ENCODE measurements at places on chromosomes 6 and 20.
A peak's percentile ranks its signal among the peaks of the same experiment; 100 is the strongest.

- DNase-seq, result peak; percentile 54
These were observed 1.4 kb downstream of the BMP6 start for GRCh38 chr6:7727086-7727945.

- no peak for DNase-seq
These were observed 9.4 kb upstream of the CDH22 start for GRCh38 chr20:46317685-46318177.

DNA sequence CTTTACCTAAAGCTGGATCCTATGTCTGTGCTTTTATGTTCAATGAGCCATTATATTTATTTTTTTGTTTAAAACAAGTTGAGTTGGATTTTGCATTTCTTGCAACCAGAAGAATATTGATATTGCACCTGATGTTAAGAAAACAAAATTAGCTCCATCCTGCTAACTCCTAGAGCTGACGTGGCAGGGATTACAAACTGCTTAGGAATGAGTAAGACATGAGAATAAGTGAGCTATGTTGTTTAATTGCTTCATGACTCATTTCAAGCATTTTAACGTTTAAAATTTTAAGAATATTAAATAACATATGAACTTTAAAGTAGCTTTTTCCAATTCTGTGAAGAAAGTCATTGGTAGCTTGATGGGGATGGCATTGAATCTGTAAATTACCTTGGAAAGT lies 663.5 kb downstream of the EPM2A start:
- DNase-seq, result no peak

GRCh38 chr6:16206595-16207037 lies 31.8 kb upstream of the GMPR start:
- peak; percentile 70 for DNase-seq

DNA sequence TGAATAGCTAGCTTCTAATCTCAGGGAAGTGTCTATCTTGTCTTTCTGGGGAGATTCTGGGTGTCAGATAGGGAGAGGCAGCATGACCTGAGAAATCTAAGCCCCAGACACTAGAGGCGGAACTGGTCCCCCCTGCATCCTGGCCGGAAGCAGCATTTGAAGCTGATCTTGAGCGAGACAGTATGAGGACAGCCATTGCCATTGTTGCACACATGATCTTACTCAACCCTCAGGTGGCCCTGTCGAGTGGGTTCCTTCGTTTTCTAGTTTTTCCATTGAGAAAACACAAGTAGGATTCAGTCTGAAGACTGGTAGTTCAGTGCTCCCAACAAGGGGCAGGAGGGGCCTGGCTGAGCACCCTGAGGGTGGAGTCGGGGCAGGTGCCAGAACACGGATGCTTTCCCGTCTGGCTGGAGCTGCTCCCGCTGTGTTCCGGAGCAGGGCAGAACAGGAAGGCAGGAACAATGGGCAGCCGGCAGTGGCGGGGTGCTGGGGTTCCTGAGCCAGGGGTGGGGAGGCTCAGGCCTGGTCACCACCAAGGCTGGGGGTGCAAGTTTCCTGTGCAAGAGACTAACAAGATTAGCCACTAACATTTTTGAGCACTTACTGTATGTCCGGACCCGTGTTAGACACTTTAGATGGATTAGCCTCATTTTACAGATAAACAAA lies 7.9 kb upstream of the SDCBP2 start:
- DNase-seq, result no peak

DNA sequence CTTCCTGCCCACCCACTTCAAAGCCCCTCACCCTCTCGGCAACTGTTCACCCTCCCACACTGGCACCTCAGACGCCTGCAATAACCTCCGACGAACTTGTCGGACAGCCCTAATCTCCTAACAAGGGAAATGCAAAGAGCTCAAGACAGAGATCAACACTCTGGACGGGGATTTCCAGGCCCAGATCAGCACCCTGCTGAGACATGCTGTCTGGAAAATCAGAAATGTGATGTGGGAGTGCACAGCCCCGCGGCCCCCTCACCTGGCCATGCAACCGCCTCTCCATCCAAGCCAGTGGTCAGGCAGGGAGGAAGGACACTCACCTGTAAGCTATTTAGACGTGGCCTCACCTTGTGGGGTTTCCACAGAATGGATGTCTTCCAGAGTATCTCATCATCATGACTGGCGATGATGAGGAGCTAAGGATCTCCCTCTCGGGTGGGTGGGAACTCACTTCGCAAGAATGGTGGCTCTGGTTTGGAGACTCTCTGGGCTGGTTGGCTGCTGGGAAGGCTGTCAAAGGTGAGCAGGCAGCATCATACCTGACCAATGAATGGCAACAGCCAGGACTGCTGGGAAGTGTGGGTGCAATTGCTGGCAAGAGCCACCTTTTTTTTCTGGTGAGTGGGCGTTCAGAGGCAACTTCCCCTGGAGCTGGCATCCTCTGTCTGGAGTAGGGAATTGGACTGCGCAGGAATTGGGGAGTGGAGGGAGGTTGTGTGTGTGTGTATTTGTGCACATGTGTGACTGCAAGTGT lies 28.1 kb upstream of the ADTRP start:
- no peak for DNase-seq

GRCh38 chr20:37920270-37920669 lies 17.3 kb downstream of the VSTM2L start:
- no peak for DNase-seq

DNA sequence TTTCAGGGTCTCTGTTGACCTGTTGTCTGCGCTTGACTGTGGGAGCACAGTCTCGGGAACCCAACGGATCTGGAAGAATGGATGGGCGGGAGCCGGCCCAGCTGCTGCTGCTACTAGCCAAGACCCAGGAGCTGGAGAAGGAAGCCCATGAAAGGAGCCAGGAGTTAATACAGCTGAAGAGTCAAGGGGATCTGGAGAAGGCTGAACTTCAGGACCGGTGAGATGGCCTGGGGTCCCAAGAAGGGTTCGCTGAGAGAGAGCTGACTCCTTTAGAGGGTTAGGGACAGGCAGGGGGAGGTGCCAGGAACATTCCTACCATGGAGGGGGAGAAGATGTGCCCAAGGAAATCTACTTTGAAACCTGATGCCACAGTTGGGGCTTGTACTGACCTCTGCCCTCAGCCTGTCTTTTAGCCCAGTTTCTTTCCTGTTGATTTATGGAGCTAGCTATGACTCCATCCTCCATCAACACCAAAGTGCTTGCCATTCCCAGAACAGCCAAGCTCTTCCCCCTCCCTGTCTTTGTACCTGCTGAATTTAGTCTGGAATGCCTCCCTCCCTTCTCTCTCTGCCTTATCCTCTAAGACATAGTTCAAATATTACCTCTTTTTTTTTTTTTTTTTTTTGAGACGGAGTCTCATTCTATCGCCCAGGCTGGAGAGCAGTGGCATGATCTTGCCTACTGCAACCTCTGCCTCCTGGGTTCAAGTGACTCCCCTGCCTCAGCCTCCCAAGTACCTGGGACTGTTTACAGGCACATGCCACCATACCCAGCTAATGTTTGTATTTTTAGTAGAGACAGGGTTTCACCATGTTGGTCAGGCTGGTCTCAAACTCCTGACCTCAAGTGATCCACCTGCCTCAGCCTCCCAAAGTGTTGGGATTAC lies 12.2 kb downstream of the CEP250 start:
- no peak for DNase-seq

- DNase-seq, result peak; percentile 56
These were observed 51.1 kb downstream of the GGTLC1 start for GRCh38 chr20:23937303-23938117.

- no peak for DNase-seq
These were observed 898 bp downstream of the XRN2 start for GRCh38 chr20:21303872-21304586.

DNA sequence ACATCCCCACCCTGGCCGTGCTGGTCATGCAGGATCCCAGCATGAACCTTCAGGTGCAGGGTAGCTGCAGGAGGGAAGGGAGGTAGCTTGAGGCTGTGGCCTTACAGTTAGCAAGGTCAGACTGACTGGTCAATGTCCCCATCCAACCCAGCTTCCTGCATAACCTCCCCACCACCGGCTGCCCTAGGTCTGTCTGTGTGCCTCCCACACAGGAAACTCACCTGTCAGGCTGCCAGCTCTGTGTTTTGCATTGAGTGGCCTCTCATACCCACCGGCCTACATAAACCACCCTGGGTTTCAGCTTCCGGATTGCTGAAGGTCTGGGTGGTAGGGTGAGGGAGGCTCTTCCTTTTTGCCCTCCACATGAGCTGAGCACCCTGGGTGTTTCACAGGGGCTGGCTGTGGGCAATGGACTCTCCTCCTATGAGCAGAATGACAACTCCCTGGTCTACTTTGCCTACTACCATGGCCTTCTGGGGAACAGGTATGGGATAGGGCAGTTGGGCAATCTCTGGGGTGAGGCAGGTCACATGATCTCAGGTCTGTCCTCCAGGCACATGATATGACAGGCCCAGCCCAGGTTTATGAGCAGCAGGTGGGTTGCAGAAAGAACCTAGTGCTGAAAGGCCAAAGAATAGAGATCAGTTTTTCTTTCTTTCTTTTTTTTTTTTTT lies 1.8 kb downstream of the CTSA start:
- no peak for DNase-seq

DNA sequence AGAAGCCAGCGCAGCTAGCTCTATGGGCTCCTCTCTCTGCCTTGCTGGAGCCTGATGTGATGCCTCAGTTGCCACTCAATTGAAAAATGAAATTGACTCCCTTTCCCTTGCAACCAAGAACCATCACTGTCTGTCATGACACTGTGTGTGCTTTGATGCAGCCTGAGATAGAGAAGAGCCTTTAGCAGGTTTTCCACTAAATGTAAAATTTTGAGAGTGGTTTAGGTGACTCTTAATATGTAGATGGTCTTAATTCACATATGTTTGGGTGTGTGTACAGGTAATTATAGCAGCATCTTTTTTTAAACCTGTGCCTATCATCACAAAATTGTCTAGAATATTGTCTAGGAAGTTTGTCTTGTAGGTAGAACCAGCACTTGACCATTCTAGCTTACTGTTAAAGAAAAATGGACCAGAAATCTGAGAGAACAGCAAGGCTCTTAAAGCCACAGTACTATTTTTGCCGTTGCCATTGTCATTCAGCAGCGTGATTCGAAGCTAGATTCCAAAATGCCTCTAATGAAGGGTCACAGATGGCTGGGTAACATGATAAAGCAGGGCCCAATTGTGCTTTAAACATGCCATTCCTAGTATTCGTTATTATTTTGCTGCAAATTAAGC lies 1.3 kb downstream of the ARFGEF3 start:
- no peak for DNase-seq

- no peak for DNase-seq
These were observed 133.8 kb downstream of the CLIC5 start for GRCh38 chr6:45881705-45882467.

GRCh38 chr6:85565736-85566135 lies 27.9 kb downstream of the SNX14 start:
- DNase-seq, result no peak

DNA sequence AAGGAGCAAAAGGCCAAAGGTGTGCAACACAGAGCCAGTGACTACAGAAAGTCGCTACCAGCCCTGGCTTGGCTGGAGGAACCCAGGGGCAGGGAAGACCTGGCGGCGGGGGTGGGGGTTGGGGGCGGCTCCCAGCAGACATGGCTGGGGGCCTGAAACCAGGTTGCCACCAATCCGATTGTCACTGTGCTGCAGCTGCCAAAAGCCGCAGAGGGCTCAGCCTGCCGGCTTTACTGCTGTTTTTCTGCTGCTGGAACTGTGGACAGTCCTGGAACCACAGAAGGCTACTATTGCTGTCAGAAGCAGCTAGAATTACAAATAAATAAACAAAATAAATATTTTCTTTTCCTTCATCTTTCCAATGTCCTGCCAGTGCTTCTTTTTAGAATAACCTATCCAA lies 25.7 kb upstream of the OGFRL1 start:
- no peak for DNase-seq

- no peak for DNase-seq
These were observed 59.2 kb upstream of the CD93 start for GRCh38 chr20:23145281-23145700.

GRCh38 chr6:154402081-154402780 lies 45.6 kb upstream of the IPCEF1 start:
- no peak for DNase-seq

All from GM13976 (cell line).